ENCODE measurements at places on chromosomes 16 and 17.

DNA sequence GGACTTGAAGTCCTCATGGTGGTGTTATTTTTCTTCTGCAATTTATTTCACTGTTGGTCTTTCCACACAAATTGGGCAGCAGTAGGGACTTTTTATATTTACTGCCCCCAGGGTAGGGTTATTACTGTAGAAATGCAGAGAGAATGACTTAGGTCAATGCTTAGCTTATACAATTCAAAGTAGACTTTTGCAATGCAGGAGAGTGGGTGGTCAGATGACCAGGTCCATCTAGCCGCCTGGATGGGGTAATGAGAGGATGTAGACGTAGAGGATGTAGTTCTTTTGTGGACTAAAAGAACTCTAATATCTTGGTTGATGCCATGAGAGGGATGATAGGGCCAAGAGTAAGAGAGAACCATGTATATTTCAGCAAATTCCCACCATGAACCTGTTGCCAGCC is 2.7 kb upstream of the KRTAP17-1 start:
- no peak for DNase-seq

GRCh38 chr16:77359065-77359502 is 75.8 kb downstream of the ADAMTS18 start:
- no peak for DNase-seq

DNA sequence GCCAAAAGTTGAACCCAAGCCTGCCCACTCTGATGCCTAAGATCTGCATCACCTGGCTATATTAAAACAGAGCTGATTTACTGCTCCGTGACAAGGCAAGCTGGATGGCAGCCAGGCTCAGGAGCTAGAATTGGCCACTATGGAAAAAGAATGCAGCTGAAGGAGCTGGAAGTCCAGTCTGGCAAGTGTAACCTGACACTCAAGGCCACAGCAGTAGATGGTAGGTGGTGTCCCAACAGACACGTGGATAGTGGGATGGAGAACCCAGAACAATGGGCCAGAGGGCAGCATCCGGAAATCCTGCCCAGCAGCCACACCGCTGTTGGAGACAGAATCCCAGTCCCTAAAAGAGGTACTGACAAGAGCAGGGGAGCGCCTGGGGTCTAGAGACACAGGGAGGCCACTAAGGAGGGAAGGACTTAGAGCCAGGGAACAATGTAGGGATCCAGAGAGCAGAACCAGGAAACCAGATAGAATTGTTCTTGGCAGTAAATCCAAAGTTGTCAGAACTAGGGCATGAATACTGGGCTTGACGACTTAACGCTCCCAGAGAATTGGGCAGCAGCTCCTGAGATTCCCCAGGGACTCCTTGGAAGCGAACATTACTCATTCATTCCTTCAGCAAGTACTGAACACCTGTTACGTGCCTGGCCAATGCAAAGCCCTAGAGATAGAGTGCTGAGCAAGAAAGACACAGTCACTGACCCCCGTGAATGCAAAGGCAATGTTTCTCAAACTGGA is 85.7 kb downstream of the CDYL2 start:
- no peak for DNase-seq

DNA sequence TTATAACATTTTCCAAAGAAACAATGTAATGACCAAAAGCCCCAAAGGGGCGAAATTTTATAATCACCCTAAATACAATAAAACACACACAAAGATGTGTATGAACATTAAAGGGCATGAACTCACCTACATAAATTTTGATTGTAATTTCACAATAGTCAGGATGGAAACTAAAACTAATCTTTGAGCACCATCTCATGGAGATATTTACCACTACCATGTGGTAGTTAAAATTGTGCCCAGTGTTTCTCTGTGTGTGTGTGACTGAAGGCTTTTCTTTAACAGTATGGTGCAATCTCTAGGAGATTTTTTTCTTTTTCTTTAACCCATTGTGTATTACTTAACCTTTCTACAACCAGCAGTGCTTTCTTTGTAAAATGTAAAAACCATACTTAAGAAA is 19.7 kb upstream of the MEIOC start:
- DNase-seq, result no peak

DNA sequence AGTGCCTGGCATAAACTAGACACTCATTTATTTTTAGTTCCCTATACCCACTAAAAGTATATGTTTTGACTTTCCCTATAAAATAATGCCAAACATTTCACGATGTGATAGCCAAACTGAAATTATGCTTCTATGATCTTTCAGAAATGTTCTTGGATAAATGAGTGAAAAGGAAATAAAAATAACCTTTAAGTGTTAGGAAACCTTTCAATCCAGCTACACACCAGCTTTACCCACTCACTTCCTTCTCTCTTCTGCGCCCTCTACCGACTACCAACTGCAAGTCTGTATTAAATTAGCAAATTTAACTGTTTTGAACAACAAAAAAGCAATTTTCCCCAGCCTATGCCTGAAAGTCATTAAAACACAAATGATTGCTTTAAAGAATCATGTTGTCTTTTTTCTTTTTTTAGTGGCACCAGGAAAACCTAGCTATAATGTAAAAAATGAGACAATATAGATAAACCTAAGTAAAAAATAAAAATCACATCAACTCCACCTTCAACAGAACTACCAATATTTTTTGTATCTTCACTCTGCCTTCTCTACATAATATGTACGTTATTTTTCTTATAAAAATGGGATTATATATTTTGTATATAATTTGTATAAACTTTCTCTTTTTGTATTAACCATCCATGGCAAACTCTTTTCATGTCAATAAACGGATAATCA is 13.2 kb upstream of the TMEM100 start:
- DNase-seq, result peak; percentile 62

DNA sequence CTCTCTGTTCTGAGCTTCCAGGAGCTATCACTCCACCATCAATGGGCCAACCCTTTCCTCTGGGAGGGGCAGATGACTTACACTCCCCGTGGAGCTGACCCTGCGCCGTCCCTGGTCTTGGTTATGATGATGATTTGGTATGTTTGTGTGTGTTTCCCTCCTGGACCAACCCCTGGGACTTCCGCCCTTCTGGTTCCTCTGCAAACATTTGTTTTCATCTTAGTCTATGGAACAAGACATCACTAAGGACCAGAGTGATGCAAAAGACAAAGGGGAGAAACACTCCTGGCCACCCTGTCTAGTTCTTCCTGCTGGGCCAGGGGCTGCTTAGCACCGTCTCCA is 13.7 kb downstream of the CBX4 start:
- DNase-seq, result no peak

DNA sequence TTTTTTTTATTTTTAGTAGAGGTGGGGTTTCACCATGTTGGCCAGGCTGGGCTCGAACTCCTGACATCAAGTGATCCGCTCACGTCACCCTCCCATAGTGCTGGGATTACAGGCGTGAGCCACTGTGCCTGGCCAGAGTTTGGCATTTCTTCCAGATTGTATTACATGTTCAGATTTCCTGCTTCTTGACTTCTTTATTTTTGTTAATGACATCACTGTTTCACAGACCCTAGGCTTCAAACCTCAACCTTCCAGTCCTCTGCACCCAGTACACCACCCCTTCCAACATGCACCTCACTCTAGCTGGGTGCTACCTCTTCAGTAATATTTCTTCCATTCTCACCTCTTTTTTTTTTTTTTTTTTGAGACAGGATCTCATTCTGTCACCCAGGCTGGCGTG is 53.6 kb upstream of the ZFHX3 start:
- DNase-seq, result no peak

DNA sequence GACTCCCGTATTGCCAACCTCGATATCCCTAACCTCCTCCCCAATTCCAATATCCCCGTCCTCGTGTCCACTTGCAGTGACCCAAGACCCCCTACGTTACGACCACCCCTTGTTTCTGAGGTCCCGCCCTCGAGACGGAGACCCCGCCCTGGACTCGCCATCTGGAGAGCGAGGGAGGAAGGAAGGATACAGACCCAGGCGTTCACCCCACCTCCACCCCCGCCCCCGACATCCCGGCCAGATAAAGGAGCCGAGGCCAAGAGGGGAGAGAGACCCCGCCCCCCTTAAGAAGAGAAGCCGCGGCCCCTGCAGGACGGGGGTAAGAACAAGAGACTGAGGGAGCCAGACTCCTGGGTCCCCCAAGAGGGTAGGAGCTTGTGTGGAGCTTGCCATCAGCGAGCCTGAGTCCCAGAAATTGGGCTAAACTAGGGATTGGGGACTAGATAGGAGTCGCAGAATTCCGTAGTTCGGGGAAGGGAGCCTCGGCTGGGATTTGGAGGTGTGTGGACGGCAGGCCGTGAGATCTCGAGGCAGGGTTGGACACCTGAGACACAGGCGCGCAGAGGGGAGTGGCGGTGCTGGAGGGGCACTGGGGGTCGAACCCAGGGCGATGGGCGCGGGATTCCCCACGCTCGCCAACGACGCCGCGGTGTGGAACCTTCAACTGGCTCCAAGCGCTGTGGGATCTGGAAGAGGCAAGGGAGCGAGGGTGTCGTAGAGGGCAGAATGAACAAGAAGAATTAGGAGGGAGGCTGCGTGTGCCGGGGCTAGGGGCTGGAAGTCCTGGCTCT is at the start of gene BCL6B:
BCL6B (plus strand) TSS at position 270 of the 791 bp plus-strand sequence. CDS start 622 bp downstream, outside the sequence.
- no peak for DNase-seq

- no peak for DNase-seq
Observed at GRCh38 chr17:19702217-19702641, 14.2 kb downstream of the SLC47A2 start.

DNA sequence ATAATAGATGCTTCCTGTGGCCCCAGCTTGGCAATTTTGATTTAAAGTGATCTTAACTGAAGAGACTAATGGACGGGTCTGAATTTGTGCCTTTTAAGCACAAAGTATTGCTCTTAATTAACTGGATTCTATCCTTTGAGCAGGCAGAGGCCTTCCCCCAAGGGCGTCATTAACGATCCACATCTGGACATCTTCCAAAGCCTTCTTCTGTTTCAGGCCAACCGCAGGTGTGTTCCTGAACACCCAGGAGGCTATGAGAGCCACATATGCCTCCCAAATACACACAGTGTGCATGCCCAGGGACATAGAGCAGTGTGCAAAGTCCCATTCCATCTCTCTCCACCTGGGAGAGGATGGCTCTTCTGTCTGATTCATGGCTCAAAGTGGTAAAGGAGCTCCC is 42.3 kb downstream of the MAPT start:
- no peak for DNase-seq

GRCh38 chr17:78979780-78980623 is at the start of gene LGALS3BP:
Gene LGALS3BP (minus strand): TSS chr17:78979923. CDS start chr17:78977191, 2,732 bp downstream.
- no peak for DNase-seq

DNA sequence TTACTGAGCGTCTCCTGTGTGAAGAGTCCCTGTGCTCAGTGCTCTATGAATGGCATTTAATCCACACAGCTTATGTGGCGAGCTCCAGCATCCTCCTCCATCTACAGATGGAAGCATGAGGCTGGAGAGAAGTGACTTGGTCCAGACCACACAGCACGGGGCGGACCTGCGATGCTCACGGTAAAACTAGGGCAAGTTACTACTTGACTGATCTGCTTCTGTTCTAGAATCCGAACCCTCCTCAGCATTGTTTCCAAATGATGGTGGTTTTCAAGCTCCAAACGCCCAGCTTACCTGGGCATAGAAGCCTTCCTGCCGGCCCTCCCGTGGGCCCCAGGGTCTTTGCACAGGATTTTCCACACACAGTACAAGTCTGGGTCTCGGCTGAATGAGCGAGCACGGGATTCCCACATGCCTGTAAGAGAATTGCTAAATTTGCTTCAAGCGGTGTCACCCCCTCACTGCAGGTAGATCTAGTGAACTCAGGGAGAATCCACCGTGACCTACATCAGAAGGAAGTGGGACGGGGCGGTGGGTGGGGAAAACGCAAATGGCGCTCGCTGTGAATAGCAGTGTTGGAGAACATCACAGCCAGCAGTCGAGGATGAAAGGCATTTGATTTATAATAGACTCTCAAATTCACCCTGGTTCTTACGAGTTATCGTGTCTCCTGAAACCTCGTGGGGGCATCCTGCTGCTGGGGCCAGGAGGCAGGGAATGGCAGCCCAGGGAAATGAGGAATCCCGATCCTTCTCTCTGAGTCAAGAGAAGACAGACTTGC is 101.1 kb downstream of the CMIP start:
- no peak for DNase-seq

DNA sequence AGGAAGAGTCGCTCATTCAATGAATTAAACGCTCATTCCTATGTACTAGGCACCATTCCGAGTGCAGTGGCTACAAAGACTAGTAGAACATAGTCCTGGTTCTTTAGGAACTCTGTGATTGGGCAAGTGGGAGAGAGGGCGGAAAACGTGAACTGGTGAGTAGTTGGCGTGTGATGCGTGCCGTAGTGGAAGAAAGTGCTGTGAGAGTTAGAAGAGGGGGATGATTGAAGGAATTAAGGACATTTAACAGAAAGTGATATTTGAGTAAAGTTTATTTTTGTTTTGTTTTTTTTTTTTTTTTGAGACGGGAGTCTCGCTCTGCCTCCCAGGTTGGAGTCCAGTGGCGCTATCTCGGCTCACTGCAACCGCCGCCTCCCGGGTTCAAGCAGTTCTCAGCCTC is 7.9 kb upstream of the SLFN14 start:
- DNase-seq, result no peak

DNA sequence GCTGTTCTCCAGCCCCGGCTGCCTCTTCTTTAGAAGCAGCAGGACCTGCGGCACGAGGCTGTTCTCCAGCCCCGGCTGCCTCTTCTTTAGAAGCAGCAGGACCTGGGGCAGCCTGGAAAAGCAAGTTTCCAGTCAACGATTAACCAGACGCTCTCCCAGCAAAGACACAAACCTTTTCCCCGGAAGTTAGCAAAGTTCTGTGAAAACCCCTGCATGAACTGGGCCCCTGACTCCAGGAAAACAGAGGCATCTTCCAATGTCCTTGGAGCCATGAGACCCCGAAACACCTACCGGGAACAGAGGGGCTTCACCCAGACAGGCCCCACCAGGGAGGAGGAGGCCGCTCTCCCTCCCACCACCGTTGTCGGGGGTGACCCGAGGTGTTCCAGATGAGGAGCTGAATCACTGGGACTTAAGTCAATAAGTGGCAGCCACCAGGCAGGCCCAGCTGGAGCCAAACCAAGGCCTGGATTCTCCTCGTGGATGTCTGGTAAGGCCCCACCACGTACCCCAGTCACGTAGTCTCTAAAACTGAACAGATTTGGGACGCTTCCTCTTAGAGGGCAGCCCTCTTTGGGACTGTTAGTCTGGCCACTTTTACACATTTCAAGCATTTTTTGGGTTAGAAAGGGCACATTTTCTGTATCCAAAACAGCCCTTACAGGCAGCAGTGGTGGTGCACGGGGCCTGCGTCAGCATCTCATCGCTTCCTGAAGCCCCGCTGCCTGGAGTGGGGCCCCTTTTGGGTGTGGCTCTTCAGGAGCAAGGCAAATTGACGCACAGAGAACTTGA is at the start of gene RPH3AL:
RPH3AL (minus strand) TSS at position 387 of the 792 bp plus-strand sequence. CDS start 25,264 bp downstream, outside the sequence.
- peak; percentile 1 for DNase-seq

- DNase-seq, result no peak
Observed at GRCh38 chr17:76537578-76538280, at the start of gene CYGB. Gene CYGB (minus strand): TSS chr17:76537709. CDS start chr17:76537542, 167 bp downstream.

DNA sequence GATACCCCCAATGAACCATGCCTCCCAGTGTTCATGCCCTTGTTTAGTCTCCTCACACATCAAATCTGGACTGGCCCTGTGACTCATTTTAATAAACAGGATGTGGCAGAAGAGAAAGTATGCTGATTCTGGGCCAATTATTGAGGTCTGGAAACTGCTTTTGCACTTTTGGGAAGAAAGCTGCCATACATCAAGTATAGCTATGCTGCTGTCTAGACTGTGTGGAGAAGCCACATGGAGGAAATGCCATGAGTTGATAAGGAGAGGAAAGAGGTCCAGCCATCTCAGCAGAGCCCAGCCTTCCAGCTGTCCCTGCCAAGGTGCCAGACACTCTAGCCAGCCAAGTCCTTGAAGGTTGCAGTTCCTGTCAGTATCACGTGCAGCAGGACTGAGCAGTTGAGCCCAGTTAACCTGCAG is 16.7 kb downstream of the RPRML start:
- no peak for DNase-seq

Measured in KG1 (cell line).